ENCODE measurements at places on chromosomes 3 and 15.

DNA sequence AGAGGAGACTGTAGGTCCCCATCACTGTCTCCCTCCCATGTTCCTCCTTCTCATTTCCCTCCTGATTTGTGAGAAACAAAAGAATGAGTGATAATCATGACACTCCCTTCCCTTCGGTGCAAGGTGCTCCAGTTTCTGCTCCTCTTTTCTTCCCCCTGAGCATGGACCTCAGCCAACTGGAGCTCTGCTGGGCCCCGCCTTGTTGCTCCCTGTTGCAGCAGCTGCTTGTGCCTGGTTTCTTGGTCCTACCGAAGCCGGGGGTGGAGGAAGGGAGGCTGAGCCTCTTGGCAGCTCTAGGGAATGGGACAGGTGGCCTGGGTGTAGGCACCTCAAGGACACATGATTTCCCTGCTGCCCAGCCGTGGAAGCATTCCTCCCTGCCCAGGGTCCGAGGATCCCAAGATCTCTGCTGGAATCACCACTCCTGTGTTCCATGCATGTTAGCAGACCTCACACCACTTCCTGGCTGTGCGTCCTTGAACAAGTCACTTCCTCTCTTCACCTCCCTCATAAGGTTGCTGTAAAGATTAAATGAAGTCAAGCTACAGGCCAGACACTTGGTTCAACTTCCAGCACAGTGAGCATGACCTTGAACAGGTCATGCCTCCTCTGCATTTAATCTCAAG lies 131.6 kb upstream of the ABHD17C start:
- DNase-seq = no peak

- DNase-seq = no peak
Observed at GRCh38 chr15:91113030-91113429, 13.0 kb downstream of the SV2B start.

GRCh38 chr15:50149090-50149489 lies 30.1 kb upstream of the ATP8B4 start:
- no peak for DNase-seq

DNA sequence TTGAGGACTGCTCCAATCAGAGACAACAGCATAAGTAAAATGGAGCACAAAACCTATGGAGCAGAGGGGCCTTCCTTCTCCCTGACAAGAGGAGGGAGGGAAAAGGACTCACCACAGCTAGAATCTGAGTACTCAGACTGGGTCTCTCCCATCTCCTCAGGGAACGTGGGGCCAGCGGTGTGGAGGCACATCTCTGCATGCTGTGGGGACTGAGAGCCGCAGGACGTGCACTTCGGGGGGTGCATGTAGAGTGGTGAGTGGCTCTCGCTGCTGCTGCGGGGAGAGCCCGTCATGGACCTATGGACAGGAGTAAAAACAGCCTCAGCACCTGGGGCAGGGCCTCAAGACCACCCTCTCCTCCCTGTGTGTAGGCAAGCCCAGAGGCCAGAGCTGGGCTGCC lies 17.0 kb downstream of the BCL6 start:
- no peak for DNase-seq

GRCh38 chr15:75817138-75817935 lies 25.9 kb upstream of the UBE2Q2 start:
- no peak for DNase-seq

GRCh38 chr15:90691982-90692773 lies 25.0 kb upstream of the BLM start:
- DNase-seq = no peak

- DNase-seq = no peak
Observed at GRCh38 chr3:24012589-24013269, 67.6 kb downstream of the NR1D2 start.

GRCh38 chr15:99414755-99415731 lies 150.7 kb upstream of the MEF2A start:
- no peak for DNase-seq

GRCh38 chr3:195356151-195357086 lies 85.5 kb upstream of the XXYLT1 start:
- no peak for DNase-seq
